ENCODE measurements at places on chromosomes 11 and 22.

- no peak for DNase-seq
These were observed 36.9 kb downstream of the GALNT18 start for GRCh38 chr11:11584937-11585336.

GRCh38 chr11:810040-810567, 337 bp downstream of the RPLP2 start:
- DNase-seq: no peak

GRCh38 chr11:103947546-103947919, 88.9 kb upstream of the DDI1 start:
- DNase-seq: no peak

GRCh38 chr22:49257551-49257961, 570.1 kb downstream of the BRD1 start:
- no peak for DNase-seq

Measured in SIG-M5 (cell line).